ENCODE measurements at places on chromosomes 6 and 20.

DNA sequence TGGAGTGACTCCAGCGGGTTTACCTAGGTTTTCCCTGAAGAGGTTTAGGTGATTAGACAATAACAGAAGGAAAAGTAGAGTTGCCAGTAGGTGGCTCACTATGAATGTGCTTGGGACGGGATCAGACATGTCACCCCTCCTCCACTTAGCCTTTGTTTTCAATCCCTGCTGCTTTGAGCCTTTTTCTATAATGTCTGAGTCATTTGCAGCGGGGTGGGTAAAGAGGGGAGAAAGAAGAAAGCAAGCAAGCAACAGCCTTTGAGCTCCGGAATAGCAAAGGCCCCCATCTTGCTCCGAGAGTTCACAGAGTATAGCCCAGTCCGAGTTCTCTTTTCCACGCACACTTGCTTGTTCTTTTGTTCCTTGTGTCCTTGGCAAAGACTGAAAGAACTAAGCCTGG, 129.1 kb downstream of the PACRG start:
- no peak for DNase-seq

GRCh38 chr20:9392892-9393857, 121.2 kb upstream of the LAMP5 start:
- no peak for DNase-seq

DNA sequence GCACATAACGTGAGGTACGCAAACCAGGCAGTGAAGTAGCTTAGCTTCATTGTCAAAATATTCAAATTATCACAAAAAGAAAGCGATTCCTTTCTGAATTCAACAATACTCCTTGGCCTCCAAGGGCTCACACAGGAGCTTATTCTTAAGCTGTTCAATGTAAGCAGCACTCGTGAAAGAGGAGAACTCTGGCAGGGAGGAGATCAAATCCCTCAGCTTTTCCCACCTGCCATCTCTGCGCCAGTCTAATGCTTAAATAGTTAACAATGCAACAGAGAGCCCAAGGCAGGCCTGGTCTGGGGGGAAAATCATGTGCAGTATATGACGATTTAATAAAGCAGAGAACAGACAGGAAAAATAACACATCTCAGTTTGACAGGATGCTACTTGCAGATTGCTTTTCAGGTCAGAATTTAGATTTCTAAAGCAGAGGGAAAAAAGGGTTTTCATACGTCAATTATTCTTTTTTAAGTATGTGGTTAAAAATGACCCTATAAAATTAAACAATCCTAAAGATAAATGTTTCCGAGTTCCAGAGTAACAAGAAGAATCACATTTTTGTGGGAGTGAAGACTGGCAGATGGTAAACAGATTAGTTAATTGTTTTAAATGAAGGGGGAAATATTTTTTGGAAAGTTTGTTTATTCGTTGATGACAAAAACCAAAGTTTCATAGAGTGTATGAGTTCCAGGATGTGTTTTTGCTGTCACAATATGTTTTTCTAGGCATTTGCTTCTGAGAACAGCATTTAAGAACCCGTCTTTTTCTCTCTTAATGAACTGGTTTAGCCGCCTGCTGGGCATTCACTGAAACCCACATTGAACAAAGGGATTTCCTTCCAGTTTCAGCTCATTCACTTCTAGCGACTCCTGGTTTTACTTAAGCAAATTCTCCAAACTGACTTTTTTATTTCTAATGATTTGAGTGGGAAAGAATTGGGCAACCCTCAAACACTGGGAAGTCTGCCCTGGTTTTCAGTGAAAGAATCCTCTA, 45.9 kb downstream of the PLAGL1 start:
- no peak for DNase-seq

DNA sequence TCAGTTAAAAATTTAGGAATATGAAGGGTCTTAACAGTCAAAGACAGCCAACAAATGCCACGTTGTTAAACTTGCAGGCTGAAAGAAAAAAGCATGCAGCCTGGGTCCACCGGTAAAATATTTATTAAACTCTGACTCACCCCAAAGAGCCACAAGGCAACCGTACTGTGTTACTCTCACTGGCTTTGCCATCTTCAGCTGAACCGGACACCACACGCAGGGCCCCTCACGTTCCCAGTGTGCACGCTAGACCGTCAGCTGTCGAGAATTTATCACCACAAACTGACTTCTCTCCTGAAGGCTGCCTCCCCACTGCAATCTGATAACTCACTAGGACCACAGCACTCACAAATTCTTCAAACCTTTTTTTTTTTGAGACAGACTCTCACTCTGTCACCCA, 30.7 kb downstream of the HUS1B start:
- DNase-seq: no peak

DNA sequence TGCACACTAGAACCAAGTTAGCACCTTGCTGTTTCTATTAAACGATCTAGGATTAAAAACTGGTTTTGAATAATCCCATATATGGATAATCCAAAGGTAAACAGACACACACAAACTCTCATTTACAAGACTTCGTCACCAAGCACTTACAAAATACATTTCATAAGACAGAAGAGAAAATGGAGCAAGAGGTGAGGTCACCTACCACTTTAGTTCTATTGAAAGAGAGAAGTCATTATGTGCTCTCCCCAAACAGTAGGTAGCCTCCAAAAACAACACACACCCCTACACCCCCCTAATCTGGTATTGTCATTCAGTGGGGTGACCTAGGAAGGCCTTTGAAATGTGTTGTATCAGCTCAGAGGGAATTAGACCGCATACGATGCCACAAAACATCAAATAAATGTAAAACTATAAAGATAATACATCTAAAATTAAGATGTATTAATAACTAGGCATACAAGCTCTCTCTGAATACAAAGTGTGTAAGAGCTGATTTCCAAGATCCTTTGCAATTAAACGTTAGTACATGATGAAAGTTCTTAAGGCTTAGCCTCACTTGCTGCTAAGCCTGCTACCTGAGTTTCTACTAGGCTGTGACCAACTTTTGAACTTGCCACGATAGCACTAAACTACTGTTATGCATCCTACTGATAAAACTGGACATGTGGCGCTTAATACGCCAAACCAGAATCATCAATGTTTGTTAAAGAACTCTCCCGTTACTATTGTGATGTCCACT, 1.6 kb downstream of the SRPK1 start:
- DNase-seq: no peak

DNA sequence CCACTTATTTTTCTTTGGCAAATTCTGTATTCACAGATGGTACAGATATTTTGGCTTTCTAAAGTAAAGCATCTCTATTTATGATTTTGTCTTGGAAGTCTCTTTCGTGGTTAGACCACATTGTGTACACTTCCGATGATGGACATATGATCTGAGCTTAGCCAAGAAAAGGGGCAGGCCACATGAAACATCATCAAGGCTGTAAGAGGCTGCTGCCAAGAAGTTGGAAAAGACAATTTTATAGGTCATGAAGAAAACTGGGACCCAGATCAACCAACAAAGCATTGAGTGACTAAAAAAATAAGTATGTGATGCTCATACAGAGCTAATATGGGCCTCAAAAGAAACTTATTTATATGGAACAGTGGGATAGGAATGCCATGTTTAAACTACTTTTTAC, 266.4 kb downstream of the HAO1 start:
- no peak for DNase-seq

GRCh38 chr6:125050663-125051318, 88.6 kb downstream of the RNF217 start:
- no peak for DNase-seq

Data from GM12864 (cell line).